ENCODE measurements at places on chromosomes 11 and 22.

DNA sequence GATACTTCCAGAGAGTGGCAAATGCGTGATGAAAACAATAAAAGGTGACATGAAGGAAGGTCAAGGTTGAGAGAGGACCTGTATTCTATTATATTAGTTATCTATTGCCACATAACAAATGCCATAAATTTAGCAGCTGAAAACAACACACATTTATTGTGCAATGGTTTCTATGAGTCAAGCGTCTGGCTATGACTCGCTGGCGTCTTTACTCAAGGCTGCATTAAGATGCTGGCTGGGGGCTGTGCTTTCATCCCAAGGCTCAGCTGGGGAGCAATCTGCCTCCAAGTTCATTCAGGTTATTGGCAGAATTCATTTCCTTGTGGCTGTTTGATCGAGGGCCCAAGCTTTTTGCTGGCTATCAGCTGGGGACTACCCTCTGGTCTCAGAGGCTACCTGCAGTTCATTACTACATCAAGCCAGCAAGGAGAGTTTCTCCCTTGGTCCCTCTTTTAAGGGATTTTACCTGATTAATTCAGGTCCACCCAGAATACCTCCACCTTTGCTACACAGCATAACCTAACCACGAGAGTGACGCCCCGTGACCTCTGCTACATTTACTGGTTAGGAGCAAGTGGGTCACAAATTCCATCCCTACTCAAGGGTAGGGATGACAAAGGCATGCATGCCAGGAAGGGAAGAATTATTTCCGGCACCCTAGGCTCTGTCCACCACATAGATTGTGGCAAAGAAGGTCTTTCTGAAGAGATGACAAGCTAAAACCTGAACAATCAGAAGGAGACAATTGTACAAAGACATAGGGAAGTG, 549.1 kb downstream of the MN1 start:
- DNase-seq = no peak

- no peak for DNase-seq
These were observed 25.7 kb upstream of the TUB start for GRCh38 chr11:8055091-8055835.

GRCh38 chr11:86274503-86274902, 27.5 kb upstream of the HIKESHI start:
- DNase-seq = no peak

DNA sequence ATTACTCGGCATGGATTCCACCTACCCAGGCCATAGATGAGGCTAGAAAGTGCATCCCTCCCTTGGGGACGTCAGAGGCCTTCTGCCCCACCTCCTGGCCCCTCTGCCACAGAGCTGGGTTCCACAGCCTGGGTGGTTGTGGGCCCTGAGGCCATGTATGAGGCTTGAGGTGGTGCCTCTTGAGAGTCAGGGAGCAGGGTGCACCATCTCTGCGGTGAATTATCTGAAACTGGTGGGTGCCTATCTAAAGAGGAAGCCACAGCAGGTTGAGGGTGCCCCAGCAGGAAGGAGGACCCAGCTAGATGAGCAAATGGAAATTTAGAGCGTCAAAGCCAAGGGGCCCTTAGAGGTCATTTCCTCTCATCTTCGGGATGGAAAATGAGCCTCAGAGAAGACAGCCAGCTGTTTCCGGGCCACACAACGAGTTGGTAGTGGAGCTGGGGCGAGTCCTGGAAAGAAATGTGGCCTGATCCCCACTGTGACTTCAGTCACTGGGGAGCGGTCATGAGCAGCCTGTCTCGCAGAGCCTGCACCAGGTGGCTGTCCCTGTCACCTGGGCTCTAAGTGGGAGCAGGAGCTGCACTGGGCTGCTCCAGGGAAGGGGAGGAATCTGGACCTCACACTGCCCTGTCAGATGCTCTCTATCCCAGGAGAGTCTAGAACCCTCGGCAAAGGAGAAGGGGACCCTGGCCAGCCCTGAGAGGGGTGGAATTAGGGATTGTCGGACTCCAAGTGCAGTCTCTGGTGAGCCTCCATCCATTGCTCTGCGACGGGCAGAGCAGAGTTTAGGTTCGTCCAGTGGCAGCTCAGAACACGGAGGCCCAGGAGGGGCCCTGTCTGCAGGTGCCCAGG, 7.3 kb downstream of the ADORA2A start:
- peak; percentile 83 for DNase-seq

- DNase-seq = no peak
These were observed 32.6 kb downstream of the RRP8 start for GRCh38 chr11:6570691-6571427.

- DNase-seq = no peak
These were observed 80.5 kb downstream of the BRD1 start for GRCh38 chr22:49747130-49747529.

DNA sequence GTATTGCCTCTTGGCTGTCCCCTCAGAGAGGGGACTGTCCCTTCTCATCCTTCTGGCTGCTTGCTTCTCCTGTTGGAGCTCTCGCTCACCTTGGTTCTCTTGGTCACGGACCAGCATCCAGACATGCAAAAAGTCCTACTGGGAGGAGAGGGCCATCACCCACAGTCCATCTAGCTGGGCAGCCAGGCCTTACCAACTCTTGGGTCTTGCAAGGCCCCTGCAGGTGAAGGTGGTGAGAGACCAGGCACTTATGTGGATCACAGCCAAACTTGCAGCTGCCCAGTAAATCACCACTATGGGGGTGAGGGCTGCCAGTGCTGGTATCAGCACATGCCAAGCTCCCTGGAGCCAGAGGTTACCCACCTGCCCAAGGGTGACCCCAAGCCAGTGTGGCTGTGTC, 36.3 kb downstream of the KCNQ1OT1 start:
- DNase-seq = no peak

GRCh38 chr11:12174128-12174476, 63.7 kb downstream of the MICAL2 start:
- no peak for DNase-seq

DNA sequence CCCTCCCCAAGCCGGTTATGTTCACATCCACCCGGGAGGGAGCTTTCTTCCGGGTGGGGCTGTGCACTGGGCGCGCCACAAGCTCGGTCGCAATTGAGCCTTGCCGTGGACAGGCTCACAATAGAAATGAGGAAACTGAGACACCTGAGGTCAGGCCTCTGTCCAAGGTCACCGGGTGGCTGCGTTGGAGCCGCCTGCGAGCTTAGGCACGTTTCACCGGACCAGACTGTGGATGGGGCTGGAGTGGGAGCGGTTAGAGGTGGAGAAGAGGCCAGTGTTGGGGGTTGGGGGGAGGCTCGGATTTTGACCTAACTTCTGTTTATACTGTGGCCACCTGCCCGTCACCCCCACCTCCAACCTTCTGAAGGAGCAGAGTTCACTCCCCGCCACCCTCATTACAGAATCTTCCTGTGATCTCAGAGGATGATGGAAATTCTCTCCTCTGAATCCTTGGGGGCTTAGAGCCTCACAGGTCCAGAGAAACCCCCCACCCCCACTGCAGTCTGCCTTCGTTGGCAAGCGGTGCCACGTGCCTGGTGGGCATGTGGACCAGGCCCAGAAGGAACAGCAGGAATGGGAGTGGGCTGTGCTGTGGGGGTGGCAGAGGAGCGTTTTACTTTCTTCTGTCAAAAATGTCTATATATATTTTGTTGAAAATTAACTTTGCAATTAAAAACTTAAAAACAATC, 631 bp upstream of the NPTXR start:
- DNase-seq = no peak

- no peak for DNase-seq
These were observed 82.9 kb upstream of the TBCEL start for GRCh38 chr11:120941000-120941399.

DNA sequence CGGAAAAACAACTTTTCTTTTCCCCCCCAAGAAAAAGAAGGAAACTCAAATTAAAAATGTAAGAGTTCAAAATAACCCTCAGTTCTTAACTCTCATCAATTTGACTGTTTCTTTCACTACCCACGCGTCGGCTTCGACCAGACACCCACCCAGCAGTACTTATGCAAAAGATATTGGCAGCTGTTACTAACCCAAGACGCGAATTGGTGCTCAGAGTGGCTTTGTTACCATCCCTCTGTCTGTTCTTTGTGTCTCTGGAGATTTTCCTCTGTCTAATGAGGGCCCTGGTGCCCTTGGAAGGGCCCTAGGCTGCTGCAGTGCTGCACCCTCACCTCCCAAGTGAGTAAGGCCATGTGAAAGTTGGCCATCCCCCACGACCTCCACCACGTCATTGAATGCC, 180.5 kb upstream of the NECTIN1 start:
- no peak for DNase-seq

DNA sequence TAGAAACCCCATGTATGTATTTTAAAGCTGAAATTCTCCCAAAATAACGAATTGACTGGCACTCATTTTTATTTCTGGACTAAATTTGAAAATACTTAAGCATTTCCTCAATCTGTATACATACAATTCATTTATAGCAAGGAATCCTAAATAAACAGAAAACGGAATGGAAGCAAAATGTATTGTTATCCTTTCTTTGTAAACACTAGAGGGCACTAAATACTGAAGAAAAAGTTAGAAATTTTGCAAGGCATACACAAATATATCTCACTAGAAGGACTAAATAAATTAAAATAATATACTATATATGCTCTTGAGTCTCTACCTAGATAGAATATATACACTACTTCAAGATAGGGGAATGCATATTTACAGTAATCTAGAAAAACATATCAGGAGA, 23.1 kb upstream of the ANO5 start:
- DNase-seq = no peak

DNA sequence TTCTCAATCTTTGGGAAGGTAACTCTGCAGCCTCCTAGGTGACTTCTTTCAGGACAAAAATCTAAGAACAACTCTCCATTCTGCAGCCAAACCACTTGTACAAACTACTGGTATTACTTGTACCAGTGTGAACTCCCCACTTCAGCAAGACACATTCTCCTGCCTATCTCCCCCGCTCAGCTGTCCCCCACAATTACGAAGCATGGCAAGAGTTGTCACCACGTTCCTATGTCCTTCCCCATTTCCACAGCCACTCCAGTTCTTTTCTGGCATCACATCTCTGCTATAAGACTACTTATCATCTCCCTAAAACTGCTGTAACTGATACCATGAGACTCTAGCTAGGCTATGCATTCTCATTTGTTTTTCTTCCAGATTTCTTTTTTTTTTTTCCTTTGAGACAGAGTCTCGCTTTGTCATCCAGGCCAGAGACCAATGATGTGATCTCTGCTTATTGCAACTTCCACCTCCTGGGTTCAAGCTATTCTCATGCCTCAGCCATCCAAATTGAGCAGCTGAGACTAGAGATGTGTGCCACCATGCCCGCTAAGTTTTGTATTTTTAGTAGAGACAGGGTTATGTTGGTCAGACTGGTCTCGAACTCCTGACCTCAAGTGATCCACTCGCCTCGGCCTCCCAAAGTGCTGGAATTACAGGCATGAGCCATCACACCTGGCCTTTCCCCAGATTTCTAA, 71.9 kb upstream of the CDON start:
- DNase-seq = no peak

DNA sequence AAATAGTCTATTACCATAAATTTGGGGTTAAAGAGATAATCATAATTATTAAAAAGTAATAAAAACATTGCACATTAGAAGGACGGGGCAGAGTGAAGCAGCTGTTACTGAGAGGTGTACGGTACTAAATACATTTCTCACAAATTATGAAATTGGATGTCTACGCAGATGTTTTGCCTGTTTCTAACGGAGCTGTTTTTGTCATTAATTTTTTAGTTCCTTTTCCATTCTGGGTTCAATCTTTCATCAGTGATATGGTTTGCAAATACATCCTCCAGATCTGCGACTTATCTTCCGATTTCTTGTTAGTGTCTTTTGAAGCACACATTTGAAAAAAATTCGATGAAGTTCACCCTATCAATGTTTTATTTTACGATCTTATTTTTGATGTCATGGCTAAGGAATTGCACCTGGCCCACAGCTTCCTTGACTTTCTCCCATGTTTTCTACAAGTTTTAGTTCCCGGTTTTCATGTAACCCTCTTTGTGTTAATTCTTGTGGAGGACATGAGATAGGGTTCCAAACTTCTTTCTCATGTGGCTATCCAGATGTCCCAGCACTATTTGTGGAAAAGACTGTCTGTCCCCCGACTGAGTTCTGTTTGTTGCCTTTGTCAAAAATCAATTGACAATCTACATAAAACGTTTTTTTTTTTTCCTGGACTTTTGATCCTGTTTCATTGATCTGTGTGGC, 21.3 kb upstream of the KRTAP5-6 start:
- DNase-seq = no peak

DNA sequence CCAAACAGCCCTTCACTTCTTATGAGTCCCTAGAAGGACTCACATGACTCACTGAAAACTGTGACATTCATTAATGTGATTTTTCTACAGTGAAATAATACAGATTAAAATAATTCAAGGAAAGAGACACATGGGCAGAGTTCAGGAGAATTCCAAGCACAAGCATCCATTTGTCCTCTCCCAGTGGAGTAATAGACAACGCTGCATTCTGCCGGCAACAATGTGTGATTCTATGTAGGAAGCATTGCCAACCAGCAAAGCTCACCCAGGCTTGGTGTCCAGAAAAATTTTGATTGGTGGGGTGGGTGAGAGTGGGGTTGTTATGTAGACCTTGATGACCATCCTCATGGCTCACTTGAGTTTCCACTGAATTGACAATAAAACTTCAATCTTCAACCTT, 123.9 kb downstream of the VPREB1 start:
- no peak for DNase-seq

DNA sequence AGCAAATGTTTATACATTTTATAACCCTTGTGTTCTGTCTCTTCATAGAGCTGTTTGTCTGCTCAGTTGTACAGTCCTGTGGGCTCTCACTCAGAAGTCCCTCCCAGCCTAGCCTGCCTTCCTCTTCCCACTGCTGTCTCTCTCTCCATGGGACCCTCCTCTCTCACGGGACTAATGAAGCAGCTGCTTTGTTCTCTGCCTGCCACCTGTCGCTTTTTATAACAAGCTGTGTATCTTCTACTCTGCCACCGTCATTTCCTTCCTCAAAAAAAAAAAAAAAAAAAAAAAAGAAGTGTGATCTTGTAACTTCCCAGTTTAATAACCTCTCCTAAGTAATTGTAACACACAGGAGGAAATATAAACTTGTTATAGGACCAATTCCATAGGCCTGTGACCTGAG, 92.2 kb upstream of the ALKBH3 start:
- DNase-seq = no peak

GRCh38 chr11:35236667-35237003, 97.7 kb downstream of the CD44 start:
- DNase-seq = peak; percentile 51

DNA sequence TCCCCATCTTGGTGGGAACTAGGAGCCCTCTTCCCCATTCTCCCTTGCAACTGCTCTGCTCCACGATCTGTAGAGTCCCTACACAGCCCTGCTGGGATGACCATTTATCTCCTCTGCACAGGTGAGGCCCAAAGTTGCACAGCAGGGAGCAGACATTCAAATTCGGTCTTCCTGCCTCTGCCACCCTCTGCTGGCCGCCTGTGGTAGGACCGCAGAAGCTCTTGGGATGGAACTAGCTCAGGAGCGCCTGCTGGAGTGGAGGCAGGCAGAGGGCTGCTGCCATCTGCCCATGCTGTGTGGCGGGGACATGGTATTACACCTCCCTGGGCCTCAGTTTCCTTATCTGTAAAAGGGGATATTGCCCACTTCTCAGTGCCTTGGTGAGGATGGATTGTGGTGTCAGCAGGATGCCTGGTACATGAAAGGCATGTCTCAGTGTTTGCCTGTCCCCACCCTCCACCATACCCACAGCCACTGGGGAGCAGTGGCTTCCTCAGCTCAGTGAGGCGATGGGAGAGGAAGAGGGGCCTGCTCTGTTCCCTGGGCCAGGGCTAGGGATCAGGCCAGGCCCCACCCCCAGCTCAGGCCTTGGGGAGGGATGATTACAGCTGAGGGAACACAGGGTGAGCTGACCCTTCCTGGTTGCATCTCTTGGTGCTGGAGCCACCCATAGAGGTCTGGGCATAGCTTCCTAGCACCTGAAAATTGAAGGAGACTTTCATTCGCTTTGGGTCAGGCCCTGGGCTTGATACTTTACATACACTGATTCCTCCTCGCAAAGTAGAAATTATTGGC, 11.3 kb upstream of the OMP start:
- DNase-seq = peak; percentile 80
